ENCODE measurements at places on chromosomes 1 and 21.

- DNase-seq: no peak
Measured at GRCh38 chr1:170414989-170415709, 116.8 kb upstream of the GORAB start.

- DNase-seq: no peak
Measured at GRCh38 chr21:46621457-46622182, 13.9 kb upstream of the PRMT2 start.

GRCh38 chr1:25615563-25616094 lies 962 bp upstream of the MAN1C1 start:
- no peak for DNase-seq

- DNase-seq: no peak
Measured at GRCh38 chr1:26477446-26478152, 5.4 kb downstream of the HMGN2 start.

GRCh38 chr1:47192458-47193384 lies 2.9 kb upstream of the PDZK1IP1 start:
- DNase-seq: peak; percentile 79

GRCh38 chr1:75233302-75233929 lies 99.2 kb downstream of the LHX8 start:
- DNase-seq: peak; percentile 53

DNA sequence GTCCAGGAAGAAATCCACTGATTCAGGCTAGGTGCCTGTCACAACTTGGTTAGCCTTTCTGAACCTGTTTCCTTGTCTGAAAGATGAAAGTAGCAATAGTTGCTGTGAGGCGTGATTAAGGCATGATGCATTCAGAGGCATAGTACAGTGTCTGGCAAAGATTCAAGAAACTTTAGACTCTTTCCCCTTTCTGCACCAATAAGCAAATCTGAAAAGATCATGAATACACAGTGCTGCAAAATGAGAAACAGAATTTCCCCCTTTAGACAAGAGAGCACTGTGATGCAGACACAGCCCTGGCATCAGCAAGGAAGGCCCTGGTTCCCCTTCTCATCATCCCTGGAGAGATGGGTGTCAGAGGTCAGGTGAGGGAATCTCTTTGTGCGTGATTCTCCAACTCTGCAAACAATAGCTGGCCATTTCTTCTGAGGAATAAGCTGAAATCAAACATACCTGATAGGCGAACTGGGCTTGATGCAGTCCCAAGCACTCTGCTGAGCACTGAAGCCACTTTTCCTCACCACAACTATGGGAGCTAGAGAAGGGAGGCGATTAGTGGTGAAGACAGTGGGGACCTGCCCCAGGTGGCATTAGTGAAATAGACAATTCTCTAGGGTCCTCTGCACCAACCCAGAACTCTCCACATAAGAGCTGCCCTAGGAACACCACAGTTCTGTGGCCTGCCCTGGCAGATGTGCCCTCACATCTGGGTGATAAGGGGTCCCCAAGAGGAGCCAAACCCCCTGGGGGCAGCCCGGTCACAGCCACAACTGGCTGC lies 41.7 kb downstream of the ITPKB start:
- DNase-seq: peak; percentile 91

DNA sequence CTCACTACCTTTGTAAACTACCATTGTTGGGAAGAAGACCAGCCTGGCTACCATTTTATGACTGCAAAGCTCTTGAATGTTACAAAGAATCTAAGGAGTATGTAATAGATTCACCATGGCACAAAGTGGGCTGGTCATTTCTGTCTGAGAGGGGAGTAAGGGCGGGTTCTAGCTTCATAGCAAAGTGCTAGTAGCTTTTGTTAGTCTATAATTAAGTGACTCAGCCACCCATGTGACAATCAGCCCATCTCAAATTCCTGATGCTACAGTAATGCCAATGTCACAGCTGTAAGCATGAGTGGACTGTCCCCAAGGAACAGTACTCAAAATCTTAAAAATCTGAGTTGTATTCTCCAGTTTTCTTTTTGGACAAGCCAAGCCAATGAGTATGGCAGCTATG lies 15.4 kb upstream of the OTUD3 start:
- peak; percentile 61 for DNase-seq

DNA sequence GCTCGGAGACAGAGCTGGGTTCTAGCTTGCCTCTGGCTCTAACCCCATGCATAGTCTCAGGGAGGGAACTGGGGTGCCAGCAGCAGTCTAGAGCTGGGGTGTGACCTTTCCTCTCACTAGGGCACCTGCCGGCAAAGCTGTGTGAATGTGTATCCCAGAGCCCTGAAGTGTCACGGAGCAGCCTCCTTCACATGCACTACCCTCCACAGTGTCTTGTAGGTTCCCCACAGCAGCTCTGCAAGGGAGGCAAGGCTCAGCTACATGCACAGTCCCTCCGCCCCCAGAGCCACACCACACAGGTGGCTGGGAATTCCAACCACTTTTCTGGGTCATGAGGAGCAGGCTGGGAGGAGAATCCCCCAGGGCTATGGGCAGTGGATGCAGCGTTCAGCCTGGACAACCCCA lies 7.7 kb upstream of the HPCA start:
- DNase-seq: no peak

GRCh38 chr1:157958263-157958662 lies 35.2 kb upstream of the KIRREL1 start:
- DNase-seq: no peak

DNA sequence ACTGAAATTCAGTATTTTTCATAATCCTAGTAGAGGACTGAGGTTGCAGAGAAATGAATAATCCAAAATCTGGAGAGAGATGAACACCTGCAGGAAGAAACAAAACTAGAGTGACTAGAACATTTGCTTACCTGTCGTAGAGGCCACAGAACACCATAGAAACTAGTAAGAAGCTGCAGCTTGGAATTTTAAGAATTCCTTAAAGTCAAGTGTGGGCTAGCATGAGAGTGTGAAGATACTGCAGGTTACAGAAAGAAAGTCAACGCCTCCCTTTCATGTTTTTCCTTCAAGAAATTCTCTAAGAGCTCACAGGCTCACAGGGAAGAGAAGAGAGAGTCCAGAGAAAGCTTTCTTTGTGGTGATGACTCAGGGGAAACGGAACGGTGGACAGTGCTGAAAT lies 633.7 kb downstream of the LRRIQ3 start:
- no peak for DNase-seq

DNA sequence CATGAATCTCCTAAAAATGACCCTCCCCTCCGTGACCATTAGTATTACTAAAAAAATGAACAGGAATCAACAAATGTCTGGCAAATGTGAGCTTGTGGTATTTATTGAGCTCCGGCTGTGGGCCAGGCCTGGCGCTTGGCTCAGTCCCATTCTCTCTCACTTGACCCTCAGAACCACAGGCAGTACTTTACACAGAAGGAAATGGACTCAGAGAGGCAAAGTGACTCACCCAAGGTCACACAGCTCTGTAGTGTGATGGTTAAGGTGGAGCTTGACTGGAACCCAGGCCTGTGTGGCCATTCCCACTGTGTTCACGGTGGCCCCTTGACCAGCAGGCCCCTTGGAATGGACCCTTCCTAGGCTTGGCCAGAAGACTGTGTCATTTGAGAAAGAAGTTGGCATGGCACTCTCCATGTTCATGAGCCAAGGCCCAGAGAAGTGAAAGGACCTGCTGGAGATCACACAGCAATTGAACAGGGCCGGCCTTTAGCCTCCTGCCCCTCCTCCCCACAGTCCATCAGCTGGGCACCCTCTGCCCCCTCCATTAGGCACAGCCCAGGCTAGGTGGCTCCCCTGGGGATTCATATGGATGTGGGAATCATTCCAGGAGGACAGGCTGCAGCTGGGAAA lies 32.1 kb downstream of the FAM151A start:
- DNase-seq: no peak

DNA sequence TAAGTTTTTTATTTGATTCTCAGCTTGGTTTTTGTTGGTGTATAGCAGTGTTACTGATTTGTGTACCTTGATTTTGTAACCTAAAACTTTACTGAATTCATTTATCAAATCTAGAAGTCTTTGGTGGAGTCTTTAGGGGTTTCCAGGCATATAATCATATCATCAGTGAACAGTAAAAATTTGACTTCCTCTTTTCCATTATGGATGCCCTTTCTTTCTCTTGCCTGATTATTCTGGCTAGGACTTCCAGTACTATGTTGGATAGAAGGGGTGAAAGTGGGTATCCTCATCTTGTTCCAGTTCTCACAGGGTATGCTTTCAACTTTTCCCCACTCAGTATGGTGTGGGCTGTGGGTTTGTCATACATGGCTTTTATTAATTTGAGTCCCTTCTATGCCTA lies 23.6 kb upstream of the MAB21L3 start:
- no peak for DNase-seq

- DNase-seq: no peak
Measured at GRCh38 chr1:25111706-25112105, 120.6 kb downstream of the SYF2 start.

DNA sequence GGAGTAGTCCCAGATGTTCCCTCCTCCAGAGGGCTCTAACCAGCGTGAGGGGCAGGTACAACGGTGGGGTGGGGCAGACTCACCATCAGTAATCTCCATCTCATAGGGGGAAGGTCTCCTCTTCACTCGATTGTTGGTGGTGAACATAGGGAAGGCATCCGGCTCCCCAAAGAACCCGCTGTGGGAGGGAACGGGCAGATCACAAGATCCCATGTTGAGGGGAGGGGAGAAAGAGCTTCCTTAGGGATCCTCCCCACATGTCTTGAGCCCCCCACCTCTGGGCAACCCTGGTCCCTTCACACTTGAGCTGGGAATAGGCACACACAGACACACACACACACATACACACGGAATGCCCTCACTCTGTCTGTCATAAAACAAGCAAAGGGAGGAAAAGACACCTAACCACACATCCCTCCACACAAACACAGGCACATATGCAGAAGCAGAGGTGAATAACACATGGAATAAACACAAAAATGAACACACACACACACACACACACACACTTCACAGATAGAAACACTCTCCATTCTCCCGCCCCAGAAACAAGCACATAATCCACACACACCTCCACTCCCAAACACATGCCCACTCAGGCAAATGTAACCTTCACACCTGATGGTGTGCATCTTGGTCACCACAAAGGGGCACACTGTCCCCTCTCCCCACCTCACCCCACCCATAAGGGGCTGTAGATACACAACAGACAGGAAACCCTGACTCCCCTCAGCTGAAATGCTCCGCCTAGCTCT lies 7.9 kb downstream of the TAL1 start:
- no peak for DNase-seq

DNA sequence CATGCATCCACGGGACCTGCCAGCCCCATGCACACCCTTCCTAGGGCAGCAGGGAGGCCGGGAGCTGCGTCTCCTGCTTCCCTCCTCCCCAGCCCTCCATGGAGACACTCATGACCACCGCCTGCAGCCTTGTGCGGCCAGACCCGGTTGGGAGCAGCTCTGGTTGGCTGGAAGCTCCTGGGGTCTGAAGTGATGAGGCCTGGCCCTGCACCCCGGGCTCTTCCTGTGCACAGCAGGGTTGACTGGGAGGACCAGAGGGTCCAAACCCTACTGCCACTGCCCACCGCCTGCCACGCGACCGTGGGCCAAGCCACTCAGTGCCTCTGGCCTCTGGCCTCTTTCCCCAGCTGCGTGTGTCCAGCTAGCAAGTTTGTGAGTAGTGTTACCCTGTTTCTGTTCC lies 111.1 kb upstream of the COL6A1 start:
- DNase-seq: no peak

GRCh38 chr21:34912022-34912945 lies 136.8 kb downstream of the RUNX1 start:
- peak; percentile 13 for DNase-seq

GRCh38 chr1:6239950-6240768 lies 3.8 kb upstream of the HES3 start:
- no peak for DNase-seq

GRCh38 chr1:6580119-6580592 lies 362 bp downstream of the ZBTB48 start:
- DNase-seq: no peak

DNA sequence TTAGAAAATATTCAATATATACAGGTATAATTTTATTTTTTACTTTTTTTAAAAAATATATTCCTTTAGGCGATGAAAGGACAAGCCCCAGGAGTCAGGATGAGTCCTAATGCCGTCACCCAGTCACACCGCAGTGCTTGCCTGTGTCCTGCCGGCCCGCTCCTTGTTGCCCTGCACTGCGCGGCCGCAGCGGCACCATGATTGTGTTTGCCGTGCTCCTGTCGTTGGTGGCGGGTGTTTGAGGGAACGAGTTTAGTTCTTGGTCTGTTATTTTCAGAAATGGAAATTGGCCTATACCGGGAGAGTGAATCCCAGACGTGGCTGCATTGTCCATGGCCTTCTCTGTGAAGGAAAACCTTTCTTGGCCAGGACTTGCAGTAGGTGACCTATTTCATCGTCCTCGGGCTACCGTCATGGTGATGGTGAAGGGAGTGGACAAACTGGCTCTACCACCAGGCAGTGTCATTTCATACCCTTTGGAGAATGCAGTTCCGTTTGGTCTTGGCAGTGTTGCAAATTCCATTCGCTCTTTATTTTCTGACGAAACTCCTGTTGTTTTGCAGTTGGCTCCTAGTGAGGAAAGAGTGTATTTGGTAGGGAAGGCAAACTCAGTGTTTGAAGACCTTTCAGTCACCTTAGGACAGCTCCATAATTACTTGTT lies 45.9 kb upstream of the CRB1 start:
- DNase-seq: peak; percentile 13

DNA sequence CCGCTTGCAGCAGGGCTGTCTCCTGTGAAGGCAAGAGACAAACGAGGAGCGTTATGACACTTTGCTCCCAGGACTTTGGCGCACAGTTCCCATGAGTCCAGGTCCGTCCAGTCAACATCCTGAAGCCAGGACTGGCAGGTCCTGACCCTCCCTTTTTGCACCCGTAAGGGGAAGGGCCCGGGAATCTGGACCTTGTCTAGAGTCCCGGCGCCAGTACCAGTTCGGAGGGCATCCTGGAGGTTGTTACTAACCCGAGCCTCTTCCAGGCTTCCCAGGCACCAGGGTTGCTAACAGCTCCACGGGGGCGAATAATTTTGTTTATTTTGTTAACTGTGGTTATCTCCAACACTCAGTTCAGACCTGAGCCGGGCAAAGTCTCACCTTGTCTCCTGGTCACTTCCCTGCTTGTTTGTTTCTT lies 682 bp upstream of the RWDD3 start:
- DNase-seq: peak; percentile 46

GRCh38 chr1:7172804-7173203 lies 387.6 kb downstream of the CAMTA1 start:
- peak; percentile 54 for DNase-seq

All from kidney tubule cell (primary cell).